ENCODE measurements at places on chromosomes 1 and 21. TPM values are rescaled to one million over a fixed set of nuclear protein-coding genes. Genes with fewer than 3 reads are reported as not detected.
A peak's percentile ranks its signal among the peaks of the same experiment; 100 is the strongest.

- DNase-seq: no peak
Observed at GRCh38 chr1:170214117-170215032, 68.6 kb downstream of the NTMT2 start.

DNA sequence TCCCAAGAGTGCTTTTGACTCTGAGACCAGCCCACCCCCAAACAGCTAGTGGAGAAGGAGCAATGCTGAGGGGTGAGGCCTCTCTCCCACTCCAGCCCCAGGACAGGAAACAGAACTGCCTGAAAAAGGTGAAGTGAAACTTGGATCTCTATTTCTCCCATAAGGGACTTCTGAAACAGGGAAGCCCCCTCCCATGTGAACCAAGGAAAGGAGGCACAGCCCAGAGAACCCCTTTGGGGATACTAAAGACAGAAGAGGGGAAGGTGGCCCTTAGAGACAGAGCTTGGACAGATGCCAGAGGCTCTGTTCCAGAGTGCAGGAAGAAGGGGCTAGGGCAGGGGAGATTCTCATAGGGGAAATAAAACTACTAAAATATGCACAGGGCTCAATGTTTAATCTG lies 2.9 kb downstream of the TNFAIP8L2 start:
- DNase-seq: no peak

ORC1 gene
- total RNA-seq: 40.6 TPM

DNA sequence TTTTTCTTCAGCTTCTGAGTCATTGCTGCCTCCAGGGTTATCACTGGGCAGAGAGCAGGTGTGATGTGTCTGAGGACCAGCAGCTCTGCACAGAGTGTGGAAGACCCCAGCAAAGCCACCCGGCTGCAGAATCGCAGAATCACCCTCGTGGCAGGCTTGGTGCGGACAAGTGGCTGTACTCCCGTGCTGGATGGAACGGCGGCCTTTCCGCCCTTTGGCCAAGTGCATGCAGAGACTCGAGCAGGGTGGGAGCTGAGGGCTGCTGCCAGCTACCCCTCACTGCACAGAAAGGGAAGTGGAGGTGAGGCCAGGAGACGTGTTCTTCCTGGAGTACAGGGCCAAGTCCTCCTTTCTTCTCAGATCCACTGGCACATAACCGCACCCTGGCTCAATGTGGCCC lies 162.5 kb downstream of the PCBP3 start:
- no peak for DNase-seq

HRNR gene
- not detected for total RNA-seq

- peak; percentile 57 for DNase-seq
Observed at GRCh38 chr1:45205910-45206721, at the start of gene ZSWIM5. TSS of gene ZSWIM5 (minus strand) at chr1:45206605. CDS start at chr1:45206350, 255 bp downstream.

FMO4 gene
- total RNA-seq: 1.7 TPM

SIM2 gene
- not detected for total RNA-seq

DNA sequence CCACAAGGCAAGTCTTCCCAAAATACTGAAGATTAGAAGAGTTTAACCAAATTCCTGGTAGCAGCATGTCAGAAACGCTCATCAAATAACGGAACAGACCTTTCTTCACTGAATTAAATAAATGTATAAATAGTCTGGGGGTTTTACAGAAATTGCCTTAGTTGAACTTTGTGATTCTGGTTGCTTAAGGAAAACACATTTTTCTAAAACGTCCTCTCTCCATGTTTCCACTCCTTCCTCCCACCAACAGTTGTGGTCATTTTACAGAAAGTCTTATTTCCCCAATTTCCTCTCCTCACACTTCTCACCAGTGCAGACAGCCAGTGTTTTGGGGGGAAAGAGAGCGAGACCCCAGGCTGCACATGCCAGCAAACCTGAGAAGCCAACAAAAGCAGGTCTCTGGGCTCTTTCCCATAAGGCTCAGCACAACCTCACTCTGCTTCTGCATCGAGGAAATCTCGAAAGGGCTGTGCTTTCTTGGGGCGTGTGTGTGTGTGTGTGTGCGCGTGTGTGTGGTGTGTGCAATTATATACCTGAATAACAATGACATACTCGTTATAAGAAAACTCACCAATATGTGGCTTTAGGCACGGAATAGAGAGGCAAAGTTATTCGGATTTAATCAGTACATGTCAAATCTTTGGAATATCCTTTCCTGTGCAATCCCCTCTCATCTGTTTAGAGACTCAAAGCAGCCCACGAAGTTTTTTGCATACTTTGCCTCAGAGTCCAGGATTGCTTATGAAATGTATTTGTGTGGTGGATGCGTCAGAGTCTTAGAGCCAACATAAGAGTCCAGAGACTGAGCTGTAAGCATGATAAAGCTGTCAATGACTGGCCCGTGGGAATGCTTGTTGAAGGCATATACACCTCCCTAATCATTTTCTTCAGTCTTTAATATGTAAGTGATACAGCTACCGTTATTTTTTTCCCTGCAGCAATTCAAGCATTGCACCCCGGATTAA lies 2.0 kb downstream of the KCNJ15 start:
- DNase-seq: no peak

DNA sequence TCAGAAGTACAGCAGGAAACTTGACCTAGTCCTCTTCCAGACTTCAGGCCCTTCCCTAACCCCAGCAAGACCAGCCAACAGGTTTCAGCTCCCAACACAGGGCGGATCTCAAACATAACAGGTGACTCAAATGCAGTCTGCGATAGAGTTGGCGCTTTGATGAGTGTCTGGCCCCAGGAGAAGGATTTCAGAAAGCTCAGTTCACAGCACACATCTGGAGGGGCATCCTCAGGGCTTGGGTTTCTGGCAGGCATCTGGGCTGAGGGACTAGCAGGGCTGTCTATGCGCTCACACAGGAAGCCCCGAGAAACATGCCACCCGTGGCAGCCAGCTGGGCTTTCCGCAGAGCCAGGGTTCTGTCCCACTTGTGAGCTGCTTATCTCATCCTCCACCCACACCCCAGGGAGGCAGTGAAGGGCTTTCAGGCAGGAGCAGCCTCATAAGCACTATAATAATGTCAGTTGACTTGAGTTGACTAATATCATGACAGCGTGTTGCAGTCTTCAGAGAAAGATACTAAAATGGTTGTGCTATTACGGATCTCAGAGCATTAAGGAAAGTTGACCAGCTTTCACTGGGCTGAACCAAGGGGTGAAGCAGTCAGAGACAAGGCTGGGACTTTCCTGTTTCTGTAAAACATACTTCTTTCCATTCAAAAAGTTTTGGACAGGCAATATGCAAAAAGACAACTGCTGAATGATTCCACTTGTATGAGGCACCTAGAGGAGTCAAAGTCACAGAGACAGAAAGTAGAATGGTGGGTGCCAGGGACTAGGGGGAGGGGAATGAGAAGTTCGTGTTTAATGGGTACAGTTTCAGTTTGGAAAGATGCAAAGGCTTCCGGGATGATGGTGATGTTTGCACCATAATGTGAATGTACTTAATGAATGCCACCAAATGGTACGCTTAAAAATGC lies 233.0 kb upstream of the IRF2BP2 start:
- peak; percentile 36 for DNase-seq

SLC9C2 gene
- not detected for total RNA-seq

ABCG1 gene
- 3.7 TPM for total RNA-seq

DNA sequence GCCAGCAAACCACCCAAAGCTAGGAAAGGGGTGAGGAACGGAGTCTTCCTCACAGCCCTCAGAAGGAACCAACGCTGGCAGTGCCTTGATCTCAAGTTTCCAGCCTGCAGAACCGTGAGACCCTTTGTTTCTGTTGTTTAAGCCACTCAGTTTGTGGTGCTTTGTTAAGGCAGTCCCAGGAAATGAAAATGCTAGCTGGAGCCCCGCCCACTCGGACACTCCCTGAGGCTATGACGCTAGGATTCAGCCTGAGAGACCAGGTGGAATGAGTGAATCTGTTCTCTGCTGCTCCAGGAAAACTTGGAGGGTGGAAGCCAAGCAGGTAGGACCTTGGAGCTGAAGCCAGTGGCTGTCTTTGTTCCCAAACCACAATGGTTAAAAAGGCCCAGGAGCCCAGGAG lies 196.5 kb upstream of the POU3F1 start:
- no peak for DNase-seq

DNA sequence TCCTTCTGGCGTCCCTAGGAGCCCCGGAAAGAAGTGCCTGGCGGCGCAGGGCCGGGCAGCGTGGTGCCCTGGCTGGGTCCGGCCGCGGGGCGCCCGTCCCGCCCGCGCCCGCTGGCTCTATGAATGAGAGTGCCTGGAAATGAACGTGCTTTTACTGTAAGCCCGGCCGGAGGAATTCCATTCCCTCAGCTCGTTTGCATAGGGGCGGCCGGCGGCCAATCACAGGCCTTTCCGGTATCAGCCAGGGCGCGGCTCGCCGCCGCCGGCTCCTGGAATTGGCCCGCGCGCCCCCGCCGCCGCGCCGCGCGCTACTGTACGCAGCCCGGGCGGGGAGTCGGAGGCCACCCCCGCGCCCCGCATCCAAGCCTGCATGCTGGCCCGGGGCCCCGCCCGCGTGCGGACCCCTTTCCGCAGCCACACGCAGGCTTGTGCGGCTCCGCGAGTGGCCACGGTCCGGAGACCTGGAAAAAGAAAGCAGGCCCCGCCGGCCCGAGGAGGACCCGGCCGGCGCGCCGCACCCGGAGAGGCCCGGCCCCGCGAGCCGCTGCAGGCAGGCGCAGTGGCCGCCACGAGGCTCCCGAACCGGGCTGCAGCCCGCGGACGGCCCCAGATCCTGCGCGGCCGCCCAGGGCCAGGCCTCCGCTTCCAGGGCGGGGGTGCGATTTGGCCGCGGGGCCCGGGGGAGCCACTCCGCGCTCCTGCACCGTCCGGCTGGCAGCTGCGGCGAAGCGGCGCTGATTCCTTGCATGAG lies 160.4 kb downstream of the RUNX1 start:
- DNase-seq: peak; percentile 81

LRRC53 gene
- not detected for total RNA-seq

KRTAP22-2 gene
- total RNA-seq: not detected

DNA sequence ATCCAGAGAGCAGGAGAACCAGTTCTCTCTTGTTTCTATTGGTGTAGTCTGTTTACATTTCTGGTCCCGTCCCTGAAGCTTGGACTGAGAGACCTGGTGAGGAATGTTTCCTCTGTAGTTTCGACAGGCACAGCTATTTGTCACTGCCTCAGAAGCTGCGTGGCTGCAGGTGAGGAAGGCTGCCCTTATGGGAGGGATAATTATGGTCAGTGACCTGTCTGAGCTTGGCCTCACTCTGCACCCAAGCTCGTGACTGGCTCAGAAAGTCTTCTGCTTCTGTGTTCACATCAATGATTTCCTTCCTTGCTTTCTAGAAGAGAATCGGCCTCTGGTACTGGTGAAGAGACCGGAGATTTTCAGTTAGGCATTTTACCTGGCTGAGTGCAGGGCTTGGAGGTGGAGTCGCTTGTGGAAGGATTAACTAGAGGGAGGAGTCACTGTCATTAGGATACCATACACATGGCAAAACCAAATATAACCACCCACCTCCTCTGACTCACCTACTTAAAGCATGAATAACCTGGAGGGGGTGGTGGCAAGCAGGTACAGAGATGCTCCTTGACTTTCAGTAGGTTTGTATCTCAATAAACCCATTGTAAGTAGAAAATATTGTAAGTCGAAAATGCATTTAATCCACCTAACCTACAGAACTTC lies 19.9 kb upstream of the WDR26 start:
- DNase-seq: no peak

DNA sequence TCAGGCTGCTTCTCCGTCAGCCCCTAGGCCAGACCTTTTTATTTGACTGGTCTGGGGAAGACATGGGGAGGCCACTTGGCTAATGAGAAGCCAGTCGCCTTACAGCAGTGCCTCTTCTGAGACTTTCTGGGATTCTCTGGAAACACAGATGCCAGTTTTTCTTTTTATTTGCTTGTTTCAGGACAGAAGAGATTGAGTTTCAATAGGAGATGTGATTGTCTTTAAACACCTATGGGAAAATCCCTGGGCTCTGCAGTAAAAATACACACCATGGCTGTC lies 15.4 kb upstream of the BTG2 start:
- no peak for DNase-seq

CAPN9 gene
- not detected for total RNA-seq

ARHGAP30 gene
- 147 TPM for total RNA-seq

- DNase-seq: no peak
Observed at GRCh38 chr1:234979296-234980279, 149.0 kb downstream of the TOMM20 start.

- peak; percentile 25 for DNase-seq
Observed at GRCh38 chr1:27348861-27349783, 7.3 kb downstream of the SYTL1 start.
